ENCODE measurements at places on chromosomes 6 and 20.

- no peak for DNase-seq
Observed at GRCh38 chr6:43115365-43115764, 39.3 kb downstream of the PTK7 start.

- peak; percentile 68 for DNase-seq
Observed at GRCh38 chr6:1381481-1382330, 7.7 kb upstream of the FOXF2 start.

- DNase-seq: no peak
Observed at GRCh38 chr20:44394452-44394701, 38.9 kb downstream of the HNF4A start.

- no peak for DNase-seq
Observed at GRCh38 chr20:52828199-52828598, 144.0 kb upstream of the TSHZ2 start.

DNA sequence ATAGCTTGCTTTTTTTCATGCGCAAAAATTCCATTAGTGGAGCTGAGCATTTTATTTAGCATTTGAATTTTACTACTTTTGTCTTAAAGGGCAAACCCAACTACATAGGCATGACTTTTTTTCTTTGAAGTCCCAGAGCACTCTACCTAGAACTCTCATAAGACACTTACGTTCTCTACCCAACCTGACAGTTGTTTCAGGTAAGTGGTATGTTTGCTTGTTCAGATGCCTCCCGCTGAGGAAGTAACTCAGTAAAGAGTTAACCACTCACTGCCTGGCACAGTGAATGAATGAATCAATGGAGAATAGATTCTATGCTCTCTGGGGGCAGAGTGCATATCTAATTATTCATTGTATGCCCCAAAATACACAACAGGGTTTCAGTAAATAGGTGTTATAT, 212.3 kb upstream of the PRDM1 start:
- DNase-seq: no peak

GRCh38 chr20:17636523-17637412, 45.3 kb downstream of the RRBP1 start:
- no peak for DNase-seq

DNA sequence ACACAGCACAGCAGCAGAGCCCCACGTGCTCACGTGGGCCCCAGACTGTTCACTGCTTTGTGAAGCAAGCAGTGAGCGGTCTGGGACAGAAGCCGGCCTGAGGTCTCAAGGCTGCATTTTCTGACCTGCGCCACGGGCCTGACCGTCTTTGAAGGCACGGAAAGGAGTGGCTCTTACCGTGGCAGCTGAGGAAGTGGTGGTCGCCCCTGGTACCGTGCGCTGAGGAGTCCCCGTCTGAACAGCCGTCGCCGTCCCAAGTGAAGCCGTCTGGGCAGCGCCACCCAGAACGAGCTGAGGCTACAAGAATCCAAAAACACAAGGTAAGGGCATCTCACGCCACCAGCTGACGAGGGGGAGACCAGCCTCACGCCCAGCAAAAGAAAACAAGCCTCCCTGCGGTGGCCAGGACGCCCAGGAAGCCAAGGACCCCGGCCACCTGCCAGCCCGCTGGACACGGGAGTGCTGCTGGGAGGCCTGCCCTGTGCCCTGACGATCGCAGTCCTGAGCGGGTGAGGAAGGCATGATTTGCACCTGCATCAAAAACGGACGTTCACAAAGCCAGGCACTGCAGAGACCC, 55.7 kb downstream of the TAF4 start:
- DNase-seq: no peak

DNA sequence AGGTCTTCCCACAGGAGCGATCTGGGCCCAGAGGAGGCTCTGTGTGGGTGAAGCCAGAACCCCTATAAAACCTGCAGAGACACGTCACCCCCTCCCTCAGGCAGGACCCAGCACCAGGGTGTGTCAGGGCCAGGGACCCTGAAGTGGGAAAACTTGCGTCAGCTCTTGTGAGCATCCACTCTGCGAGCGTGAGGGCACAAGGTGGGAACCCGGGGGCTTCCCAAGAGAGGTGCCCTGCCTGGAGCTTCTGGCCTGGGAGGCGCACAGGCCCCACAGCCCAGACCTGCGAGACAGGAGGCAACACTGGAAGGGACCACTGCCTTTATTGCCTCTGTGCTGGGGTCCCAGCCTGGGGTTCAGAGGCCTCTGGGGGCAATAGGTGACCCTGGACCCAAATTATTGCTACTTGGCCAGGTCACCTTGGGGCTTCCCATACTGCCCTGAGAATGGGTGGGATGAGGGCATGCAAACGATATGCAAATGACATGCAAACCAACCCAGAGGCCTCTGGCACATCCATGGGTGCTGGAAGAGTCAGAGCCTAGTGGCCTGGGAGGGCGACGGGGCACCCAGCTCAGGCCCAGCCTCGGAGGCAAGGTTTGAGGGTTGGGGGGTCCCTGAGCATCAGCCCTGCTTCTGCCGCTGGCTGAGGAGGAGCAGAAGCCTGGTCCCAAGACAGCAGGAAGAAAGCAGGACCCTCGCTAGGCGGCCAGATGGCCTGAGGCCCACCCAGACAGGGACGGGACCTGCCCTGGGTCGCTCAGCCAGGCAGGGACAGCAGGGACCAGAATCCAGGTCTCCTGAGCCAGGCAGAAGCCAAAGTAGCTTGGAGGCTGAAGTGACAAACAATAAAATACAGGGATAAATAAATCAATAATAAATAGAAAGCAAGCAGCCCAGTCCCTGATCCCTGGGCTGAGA, 5.1 kb upstream of the C20orf144 start:
- DNase-seq: no peak

DNA sequence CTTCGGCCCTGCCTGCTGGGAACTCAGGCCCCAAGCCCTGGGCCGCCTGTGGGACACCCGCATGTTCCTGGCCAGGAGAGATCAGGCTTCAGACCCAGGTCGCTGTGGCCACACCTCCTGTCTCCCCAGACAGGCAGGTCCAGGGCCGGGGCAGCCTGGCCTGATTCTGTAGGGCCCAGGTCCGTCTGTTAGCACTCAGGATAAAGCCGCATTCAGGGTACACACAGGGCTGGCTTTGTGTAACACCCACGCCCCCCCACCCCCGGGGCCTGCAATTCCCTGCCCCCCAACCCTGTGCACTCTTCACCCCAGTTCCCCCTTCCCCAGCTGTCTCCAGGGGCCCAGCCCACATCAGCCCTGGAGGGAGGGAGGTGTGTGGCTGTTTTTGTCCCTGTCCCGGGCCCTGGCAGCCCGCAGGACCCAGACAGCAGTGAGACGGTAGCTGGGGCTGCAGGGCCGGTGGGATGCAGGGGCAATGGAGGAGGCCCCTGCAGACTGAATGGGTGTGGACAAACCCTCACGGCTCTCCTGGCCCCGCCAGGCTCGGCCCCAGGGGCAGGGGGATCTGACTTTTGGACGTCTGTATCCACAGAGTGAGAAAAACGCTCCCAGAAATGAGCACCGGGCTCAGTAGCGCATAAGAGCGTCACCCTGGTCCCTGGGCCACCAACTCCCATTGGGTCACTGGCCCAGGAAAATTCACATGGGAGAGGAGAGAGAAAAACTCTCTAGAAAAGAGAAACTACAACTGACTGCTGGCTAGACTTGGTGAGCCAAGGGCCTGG, 42.4 kb upstream of the ZBP1 start:
- no peak for DNase-seq

DNA sequence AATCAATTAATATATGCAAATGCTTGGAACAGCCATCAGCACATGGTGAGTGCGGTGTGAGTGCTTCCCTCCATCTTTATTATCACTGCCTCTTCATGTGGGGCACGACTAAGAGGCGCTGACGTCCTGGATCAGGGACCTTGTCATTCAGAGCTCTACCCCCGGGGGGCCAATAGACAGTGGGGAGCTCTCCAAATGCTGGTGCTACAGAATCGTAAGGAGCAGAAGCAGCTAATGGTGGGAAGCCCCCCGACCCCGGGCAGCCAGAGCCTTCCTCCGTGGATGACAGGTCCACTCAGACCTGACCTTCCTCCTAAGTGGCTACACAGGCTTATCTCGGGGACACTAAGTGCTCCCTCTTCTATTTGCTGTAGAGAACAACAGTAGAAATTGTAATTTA, 257.5 kb upstream of the PMEPA1 start:
- DNase-seq: no peak

DNA sequence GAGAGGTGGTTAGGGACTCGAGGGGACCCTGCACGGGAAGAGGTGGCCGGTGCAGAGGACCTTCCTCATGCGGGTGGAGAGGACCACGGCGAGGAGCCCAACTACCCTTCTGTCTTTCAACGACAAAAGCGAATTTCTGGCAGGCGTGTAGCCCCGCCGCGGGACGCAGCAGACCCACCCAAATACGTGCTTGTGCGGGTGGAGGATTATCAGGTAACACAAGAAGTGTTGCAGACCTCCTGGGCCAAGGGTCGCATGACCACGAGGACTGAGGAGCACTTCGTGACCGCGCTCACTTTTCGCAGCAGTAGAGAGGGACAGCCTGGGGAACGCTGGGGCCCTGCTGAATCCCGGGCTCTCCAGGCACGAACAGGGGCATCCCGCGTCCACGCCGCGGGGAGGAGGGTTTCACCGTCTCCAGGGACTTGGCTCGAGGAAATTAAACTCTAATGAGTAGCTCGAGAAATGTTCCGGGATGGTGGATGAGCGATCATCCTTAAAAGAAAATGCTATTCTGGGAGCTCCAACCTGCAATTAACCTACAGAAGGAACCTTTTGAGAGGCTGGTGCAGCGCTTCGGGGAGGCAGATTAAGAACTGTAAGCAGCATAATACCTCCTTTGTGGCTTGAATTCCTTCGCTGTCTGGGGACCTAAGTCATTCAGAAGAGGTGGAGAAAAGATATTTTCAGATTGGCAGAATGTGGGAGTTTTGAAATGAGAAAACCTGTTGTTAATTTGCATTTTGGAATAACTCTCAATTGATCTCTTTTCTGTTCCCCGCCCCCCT, 804 bp downstream of the C6orf141 start:
- peak; percentile 13 for DNase-seq

GRCh38 chr20:40563296-40563950, 125.6 kb downstream of the MAFB start:
- no peak for DNase-seq

DNA sequence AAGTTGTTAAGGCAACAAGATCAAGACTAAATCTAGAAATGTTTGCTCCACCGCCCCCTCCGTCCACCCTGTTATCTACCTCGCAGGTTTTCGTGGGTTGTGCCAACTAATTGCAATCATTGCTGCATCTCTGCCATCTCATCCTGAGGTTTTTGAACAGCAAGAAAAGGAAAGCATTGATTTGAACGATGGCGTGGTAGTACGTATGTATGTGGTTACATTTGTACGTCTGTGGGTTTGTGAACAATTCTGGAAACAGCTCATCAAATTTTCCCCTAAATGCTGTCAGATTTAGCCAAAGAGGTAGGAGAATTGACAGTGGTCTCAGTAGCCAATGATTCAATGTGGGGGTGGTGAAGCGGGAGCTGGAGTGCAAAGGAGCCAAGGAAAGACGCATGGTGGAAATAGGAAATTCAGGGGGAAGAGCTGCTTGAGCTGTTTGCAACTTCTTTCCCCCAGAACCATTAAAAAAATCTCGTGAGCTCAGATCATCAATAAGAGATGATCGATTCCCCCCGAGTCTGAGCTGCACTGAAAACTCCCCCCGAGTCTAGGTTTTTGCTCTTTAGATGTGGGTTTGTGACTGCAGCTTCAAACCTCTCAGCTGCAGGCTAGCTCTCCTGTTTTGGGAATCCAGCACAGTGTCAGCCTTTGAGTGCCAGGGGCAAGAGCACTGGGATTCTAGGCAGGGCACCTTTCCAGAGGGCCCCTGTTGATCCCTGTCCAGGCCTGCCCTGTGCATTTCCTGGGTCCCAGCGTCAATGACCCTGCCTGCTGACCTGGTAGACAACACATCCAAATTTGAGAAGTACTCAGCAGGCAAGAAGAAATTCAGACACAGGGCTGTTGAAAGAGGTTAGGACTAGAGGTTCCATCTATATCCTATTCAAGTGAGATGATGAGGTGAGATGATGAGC, 72.6 kb upstream of the LY86 start:
- DNase-seq: peak; percentile 86

GRCh38 chr6:1745814-1746213, 136.1 kb downstream of the FOXC1 start:
- DNase-seq: no peak

DNA sequence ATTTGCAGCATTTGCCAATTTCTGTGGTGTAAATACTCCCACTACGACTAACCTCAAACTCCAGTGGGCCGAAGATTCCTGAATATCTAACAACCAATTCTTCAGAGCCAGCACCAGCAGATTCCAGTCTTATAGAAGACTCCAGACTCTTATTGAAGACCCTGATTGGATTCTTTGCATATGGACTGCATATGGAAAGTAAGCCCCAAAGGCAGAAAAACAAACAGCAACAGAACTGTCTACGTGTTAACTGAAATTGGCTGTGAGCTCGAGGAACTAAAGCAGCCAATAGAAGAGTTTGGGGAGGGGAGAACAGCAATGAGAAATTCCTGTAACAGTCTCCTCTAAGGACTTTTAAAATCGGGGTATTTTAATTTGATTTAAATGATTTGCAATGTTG, 19.7 kb upstream of the NRSN1 start:
- DNase-seq: no peak

- DNase-seq: no peak
Observed at GRCh38 chr6:127114214-127114760, 4.2 kb upstream of the RSPO3 start.

DNA sequence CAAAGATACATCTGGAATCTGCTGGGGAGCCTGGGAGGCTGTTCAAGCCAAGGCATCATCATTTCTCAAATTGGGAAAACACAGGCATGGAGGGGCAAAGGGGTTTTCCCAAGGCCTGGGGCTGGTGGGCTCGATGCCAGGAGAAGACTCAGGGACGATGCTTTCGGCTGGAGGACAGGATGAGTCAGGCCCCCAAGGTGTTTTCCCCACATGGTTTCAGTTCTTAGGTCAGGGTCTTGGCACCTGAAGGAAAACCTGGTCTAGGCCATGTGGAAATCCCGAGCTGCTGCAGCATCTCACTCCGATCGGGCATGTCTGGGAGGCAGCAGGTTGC, 348.1 kb downstream of the CDC5L start:
- DNase-seq: peak; percentile 27

GRCh38 chr6:118935331-118935668, 341 bp upstream of the MCM9 start:
- DNase-seq: no peak

DNA sequence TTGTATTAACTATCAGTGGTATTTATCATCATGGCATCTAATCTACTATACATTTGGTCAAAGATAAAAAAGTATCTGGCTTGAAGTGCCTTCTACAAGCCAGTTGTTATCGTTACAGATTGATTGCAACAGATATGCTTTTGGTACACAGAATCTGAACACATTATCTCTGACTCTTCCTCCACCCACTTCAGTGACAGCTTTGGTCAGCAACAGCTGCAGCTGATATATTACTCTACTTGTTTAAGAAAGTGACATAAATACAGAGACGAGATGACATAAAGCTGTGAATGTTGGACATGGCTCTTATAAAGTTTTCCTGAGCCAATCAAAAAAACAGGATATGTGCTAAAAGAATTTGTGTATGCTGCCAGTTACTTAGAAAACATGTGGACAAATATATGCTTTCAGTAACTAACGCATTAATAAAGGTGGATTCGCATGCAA, 77.6 kb downstream of the HIVEP2 start:
- DNase-seq: no peak

- DNase-seq: no peak
Observed at GRCh38 chr6:98958776-98959175, 11.0 kb upstream of the FBXL4 start.
